NCI-H1436 treated with DMSO at 0.1 percent for 48 hours (cell line): ENCODE measurements at places on chromosomes 11 and 22.

GRCh38 chr11:94449029-94449428, 44.6 kb downstream of the MRE11 start:
- DNase-seq: no peak

DNA sequence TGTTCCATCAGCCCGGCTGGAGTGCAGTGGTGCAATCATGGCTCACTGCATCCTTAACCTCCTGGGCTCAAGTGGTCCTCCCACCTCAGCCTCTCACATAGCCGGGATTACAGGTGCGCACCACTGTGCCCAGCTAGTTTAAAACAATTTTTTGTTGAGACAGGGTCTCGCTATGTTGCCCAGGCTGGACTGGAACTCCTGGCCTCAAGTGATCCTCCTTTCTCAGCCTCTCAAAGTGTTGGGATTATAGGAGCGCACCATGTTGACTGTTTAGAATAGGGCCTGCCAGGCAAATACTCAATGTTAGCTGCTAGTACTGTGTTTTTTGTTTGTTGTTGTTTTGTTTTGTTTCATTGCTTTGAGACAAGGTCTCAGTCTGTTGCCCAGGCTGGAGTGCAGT, 66.4 kb downstream of the ARHGAP8 start:
- DNase-seq: no peak

- DNase-seq: no peak
Measured at GRCh38 chr22:22913989-22914388, 26.4 kb downstream of the IGLL5 start.

- DNase-seq: no peak
Measured at GRCh38 chr22:36360871-36361383, 26.8 kb downstream of the MYH9 start.

GRCh38 chr11:46879056-46879585, 33.0 kb upstream of the CKAP5 start:
- DNase-seq: no peak

- no peak for DNase-seq
Measured at GRCh38 chr11:115256397-115257197, 247.6 kb downstream of the CADM1 start.

- DNase-seq: no peak
Measured at GRCh38 chr22:50717709-50718351, 20.2 kb upstream of the ACR start.

GRCh38 chr11:103880968-103881367, 155.5 kb upstream of the DDI1 start:
- no peak for DNase-seq

GRCh38 chr11:94800414-94800813, 32.3 kb downstream of the AMOTL1 start:
- no peak for DNase-seq

DNA sequence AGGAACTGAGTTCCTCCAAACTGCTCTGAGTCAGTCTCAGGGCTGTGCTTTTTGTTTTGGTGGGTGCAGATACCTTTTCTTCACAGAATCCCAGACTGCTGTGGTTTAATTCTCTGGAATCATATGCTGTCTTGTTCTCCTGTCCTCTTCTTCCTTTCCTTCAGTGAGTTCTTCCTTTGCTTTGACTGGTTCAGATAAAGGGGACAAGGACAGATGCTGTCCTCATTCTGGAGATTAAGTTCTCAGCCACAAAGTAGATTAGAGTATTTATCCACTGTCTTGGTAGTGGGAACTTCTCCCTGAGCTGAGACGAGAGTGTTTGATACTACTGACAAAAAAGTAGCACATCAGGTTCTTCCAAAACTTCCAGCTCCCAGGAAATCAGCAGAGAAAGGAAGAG, 13.3 kb downstream of the ZDHHC5 start:
- no peak for DNase-seq

- no peak for DNase-seq
Measured at GRCh38 chr11:67648140-67648795, 2.3 kb downstream of the ACY3 start.

- no peak for DNase-seq
Measured at GRCh38 chr11:99020352-99021225, at the start of gene CNTN5. CNTN5 (plus strand) TSS chr11:99020949.

- DNase-seq: no peak
Measured at GRCh38 chr11:45155627-45156180, 9.3 kb downstream of the PRDM11 start.

DNA sequence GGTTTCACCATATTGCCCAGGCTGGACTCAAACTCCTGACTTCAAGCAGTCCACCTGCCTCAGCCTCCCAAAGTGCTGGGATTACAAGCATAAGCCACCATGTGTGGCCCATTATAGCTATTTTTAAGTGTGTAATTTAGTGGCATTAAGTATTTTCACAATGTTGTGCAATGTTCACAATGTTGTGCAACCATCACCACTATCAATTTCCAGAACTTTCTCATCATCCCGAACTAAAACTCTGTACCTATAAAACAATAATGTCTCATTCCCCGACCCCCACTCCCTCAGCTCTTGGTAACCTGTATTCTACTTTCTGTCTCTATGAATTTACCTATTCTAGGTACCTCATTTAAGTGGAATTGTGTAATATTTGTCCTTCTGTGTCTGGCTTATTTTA, 7.5 kb downstream of the CFAP68 start:
- DNase-seq: no peak

DNA sequence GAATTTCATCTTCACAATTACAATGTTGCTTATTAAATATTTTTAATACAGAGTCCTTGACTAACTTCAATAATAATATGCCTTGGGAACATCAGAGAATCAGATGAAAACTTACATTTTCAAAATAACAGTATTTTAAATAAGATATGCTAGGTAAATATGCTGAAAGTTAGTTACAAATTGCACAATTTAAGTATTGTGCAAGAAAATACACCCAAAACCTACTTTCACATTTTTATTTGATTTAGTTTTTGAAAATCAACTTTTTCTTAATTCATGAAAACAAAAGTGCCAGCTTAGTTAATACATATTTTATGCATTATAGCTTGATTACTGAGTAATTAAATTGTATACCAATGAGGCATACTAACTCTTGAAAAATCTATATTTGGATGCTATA, 76.8 kb downstream of the SOX6 start:
- DNase-seq: no peak

DNA sequence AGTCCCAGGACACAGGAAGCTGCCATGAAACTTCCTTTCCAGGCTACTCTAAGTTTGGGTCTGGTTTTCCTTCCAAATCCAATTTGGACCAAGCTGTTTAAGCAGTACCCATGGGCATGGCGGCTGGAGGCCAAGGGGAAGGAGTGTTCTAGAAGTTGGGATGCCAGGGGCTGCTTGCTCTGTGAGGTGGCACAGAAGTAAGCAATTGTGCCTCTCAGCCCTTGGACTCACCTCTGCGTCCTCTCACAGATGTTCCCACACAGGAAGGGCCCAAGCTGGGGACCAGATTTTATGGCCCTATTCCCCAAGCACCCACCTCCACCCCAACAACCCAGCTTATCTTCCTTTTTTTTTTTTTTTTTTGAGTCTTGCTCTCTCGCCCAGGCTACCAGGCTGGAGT, 3.5 kb upstream of the DGAT2 start:
- DNase-seq: no peak

DNA sequence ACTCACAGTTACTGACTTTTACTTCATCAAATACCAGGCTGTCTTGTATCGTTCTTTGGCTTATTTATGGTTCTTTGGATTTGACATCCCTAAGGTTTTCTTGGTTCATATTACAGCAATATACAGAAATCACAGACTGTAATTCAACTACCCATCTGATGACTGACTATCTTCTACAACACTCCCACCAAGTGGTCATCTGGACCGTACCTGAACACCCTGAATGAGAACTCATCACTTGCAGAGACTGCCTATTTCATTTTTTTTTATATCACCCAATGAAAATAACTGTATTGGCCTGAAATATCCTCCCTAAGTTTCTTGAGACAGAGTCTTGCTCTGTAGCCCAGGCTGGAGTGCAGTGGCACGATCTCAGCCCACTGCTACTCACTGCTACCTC, 9.5 kb upstream of the UPB1 start:
- no peak for DNase-seq

GRCh38 chr11:68380786-68381622, 68.6 kb downstream of the LRP5 start:
- no peak for DNase-seq

DNA sequence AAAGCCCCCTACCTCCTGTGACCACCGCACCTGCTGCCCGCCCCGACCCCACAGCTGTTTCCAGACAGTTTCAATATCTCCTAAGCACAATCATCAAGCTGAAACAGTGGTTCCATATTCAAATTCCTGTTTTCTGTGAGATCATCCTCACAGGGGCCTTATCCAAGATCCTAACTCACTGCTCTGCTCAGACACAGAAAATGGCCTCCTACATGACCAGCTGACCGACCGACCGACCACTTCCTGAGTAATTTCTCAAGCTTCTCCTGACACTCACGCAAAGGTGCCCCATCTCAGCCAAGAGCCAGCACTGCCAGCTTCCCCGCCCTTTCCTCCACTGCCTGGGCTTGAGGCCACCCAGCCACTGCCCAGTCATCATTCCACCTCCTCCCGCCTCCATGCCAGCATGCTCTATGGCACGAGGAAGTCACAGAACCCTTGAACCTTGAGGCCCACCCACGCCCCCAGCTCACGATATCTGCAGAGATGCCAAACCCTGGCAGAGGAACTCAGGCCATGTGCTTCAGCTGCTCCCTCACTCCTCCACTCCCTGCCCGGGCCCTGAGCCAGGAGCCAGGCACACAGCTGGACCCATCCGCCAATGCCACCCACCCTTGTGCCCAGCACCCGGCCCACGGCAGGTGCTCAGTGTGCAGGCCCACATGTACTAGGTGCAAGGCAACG, 14.0 kb downstream of the KIAA0930 start:
- DNase-seq: no peak

GRCh38 chr11:120964857-120965256, 59.0 kb upstream of the TBCEL start:
- no peak for DNase-seq

GRCh38 chr11:123301013-123301591, 106.1 kb upstream of the CLMP start:
- no peak for DNase-seq

GRCh38 chr11:109791337-109791736, 301.9 kb upstream of the ZC3H12C start:
- DNase-seq: no peak

GRCh38 chr11:68643585-68643984, 40.8 kb upstream of the GAL start:
- no peak for DNase-seq

- DNase-seq: no peak
Measured at GRCh38 chr22:43289976-43290721, 53.0 kb downstream of the SCUBE1 start.

- no peak for DNase-seq
Measured at GRCh38 chr11:66070604-66071380, 720 bp downstream of the PACS1 start.
